ENCODE measurements at places on chromosomes 1 and 21.

DNA sequence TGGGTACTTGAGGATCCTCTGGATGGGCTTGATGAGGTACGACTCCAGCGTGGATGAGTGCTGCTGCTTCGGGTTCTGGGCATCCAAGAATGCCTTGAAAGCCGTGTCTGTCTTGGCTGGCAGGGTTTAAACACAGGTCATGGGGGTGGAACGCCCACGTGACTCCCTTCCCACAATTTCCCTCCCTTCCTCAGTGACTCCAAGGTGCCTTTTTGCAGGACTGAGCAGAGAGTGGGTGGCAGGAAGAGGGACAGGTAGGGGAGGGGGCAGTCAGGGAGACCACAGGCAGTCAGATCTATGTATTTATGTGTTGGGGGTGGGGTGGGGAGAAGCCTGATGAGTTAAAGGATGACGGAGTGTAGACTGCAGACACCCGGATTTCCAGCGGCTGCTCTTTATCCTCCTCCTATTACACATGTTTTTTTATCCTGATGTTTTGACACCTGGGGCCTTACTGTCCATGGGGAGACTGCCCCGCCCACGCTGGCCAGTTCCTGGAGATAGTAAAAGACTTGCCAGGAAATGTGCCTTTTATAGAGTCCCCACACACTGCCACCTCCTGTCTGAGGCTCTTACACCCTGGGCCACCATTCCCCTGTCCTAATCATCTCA is 103.2 kb upstream of the KRTAP19-8 start:
- no peak for DNase-seq

GRCh38 chr1:10271869-10272268 is 61.5 kb downstream of the KIF1B start:
- no peak for DNase-seq

DNA sequence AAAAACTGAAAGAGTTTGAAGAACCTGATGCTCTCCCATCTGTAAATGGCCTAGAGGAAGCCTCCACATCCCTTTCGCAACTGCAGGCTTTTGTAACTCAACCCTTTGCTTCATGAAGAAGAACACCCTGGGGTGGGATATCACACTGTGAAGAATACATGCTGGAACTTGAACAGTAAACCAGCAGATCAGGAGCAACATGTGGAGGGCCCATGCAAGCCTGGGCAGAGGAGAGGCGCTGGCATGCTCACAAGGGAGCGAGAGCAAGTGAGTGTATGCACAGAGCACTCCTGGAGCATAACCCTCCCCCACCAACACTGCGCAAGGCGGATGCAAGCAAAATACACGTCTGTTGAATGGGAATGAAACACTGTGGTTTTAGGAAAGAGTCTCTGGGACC is 24.6 kb upstream of the SPAG17 start:
- DNase-seq = no peak

- no peak for DNase-seq
Measured at GRCh38 chr1:229716069-229716468, 90.0 kb downstream of the URB2 start.

GRCh38 chr1:43052322-43052721 is 93.7 kb upstream of the SLC2A1 start:
- no peak for DNase-seq

GRCh38 chr1:35269201-35269988 is 886 bp downstream of the ZMYM4 start:
- no peak for DNase-seq

DNA sequence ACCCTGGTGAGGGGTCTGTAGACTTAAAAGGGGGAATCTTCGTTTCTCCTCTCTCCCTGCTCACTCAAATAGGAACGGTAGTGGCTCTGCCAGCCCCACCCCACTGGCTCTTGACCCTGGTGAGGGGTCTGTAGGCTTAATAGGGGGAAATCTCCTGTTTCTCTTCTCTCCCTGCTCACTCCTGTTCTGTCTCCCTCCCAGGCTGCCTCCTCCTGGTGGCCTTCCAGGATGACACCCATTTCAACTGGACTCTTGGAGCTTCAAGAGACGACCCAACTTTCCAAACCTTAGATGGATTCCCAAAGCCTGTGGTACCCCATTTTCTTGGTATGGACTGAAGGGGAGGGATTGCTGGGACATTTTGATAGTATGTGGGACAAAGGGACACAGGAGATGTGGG is 1.4 kb upstream of the EPHB2 start:
- no peak for DNase-seq

- no peak for DNase-seq
Measured at GRCh38 chr21:14706712-14707510, 160.8 kb upstream of the SAMSN1 start.

GRCh38 chr1:58813361-58813760 is 29.5 kb upstream of the JUN start:
- DNase-seq = no peak

DNA sequence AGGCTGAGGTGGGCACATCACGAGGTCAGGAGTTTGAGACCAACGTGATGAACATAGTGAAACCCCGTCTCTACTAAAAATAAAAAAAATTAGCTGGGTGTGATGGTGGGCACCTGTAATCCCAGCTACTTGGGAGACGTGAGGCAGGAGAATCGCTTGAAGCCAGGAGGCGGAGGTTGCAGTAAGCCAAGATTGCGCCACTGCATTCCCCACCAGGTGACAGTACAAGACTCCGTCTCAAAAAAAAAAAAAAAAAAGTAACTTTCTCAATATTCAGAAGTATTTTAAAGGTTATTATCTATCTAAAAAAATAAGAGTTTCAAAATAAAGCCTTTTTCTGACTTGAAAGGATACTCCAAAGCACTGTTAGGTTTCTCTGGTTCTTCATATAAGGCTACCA is 5.9 kb downstream of the MYCBP start:
- no peak for DNase-seq

GRCh38 chr1:33225586-33225985 is 30.7 kb upstream of the ZNF362 start:
- no peak for DNase-seq

GRCh38 chr21:26057477-26058170 is 112.9 kb downstream of the APP start:
- no peak for DNase-seq

DNA sequence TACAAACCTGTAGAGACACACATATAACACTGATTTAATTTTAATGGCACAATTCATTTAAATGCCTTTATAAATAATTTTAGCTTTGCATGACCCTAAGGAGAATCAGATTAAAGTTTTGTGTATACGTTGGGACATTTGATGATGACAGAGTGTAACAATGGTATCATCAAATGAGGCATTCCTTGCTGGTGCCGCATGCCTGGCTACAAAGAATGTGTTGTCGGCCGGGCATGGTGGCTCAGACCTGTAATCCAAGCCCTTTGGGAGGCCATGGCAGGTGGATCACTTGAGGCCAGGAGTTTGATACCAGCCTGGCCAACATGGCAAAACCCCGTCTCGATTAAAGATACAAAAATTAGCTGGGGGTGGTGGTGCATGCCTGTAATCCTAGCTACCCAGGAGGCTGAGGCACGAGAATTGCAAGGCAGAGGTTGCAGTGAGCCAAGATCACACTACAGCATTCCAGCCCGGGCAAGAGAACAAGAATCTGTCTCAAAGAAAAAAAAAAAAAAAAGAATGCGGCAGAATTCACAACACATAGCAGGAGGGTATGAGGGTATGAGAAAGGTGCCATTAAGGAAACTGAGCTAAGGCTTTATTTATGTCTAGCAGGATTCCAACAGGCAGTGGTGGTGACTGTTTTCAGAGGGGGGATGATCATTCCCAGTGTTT is 58.9 kb downstream of the PTPN14 start:
- no peak for DNase-seq

GRCh38 chr1:66166753-66167152 is 367.2 kb upstream of the SGIP1 start:
- no peak for DNase-seq

DNA sequence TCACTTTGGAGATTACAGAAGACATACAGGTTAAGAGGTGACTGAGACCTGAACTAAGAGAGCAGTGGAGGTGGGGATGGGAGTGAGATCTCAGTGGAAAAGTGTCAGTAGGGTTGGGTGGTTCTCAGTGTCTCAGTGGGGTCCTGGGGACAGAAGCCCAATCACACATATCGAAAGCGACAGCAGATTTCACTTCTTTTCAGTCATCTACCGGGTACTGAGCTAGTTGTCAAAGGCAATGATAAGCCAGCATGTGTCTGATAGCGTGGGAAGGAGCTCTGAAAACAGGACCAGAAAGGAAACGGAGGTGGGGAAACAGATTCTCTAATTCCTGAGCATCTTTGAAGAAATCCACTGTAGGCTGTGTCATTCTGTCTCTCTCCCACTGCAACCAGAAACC is 59.5 kb downstream of the RHOU start:
- DNase-seq = no peak

- no peak for DNase-seq
Measured at GRCh38 chr21:14762327-14762726, 216.2 kb upstream of the SAMSN1 start.

DNA sequence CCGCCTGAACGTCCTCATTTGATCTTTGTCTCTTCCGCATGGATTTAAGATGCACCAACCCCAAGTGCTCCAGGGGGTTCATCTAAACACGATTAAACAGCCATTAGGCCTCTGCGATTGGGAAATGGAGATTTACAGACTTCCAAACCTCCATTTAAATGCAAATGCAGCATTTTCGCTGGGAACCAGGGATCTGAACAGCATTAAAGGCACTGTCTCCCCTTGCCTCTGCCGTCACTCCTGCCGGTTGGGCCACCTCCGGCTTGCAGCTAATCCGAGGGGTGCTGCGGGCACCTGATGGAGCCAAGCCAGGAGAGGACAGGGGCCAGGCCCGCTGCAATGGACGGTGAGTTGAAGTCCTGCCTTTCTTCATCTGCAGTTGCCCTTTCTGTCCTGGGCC is 70.3 kb upstream of the KLHDC7A start:
- DNase-seq = no peak

DNA sequence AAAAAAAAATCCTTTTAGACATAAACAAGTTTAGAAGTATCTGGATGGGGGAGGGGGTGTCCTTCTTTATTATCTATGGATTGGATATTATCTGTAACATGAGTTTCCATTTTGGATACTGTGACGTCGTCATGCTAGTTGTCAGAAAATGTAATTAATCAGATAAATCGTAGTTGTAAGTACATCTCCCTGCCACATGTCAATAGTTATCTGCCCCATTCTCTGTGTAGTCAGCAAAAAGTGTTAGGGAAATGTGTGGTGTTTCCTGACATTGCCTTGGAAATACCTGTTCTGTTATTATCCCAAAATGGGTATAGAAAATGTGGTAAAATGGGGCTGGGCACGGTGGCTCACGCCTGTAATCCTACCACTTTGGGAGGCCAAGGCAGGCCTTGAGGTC is 24.6 kb upstream of the SDE2 start:
- no peak for DNase-seq

- no peak for DNase-seq
Measured at GRCh38 chr1:1434824-1435105, 725 bp upstream of the VWA1 start.

DNA sequence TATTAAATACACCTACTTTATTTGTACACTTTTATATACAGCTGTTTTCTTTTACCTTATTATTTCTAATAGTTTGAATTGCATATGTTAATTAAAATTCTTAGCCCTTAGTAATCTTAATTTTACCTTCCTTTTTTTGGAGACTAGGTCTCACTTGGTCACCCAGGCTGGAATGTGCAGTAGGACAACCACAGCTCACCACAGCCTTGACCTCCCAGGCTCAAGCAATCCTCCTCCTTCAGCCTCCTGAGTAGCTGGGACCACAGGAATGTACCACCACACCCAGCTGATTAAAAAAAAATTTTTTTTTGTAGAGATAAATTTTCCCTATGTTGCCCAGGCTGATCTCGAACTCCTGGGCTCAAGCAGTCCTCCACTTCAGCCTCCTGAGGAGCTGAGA is 15.0 kb upstream of the SDC3 start:
- no peak for DNase-seq

DNA sequence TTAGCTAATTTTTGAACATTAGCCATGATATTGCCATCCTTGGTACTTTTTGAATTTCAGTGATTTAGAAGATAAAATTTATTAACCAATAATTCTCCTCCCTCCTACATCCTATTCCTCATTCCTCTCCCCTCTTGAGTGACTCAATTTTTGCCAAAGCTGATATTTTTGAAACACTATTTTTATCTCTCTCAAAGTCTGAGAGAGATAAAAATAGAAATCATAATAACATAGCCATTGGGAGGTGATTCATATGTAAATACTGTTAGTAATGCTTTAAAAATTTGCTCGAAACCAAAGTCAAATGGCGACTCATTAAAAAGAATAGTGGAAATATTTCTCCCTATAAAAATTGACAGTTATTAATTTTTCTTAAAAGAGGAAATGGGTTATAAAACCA is 97.4 kb downstream of the PATJ start:
- no peak for DNase-seq

DNA sequence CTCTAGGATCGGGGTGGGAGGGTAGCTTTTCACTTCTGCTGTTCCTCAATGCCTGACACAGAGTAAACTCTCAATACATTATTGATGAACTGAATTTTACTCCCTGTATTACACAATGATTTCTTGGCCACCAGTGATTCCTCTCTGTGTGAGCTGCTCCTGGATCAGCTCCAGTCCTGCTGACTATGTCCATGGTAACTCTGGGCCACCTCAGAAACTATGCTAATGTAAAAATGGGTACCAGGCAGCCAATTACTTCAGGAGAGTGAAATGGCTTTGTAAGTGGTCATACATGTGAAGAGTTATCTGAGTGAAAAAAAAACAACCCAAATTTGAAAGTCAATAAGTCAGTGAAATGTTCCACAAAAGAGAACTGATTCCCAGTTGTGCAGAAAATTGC is 311.0 kb downstream of the KCNH1 start:
- DNase-seq = no peak

DNA sequence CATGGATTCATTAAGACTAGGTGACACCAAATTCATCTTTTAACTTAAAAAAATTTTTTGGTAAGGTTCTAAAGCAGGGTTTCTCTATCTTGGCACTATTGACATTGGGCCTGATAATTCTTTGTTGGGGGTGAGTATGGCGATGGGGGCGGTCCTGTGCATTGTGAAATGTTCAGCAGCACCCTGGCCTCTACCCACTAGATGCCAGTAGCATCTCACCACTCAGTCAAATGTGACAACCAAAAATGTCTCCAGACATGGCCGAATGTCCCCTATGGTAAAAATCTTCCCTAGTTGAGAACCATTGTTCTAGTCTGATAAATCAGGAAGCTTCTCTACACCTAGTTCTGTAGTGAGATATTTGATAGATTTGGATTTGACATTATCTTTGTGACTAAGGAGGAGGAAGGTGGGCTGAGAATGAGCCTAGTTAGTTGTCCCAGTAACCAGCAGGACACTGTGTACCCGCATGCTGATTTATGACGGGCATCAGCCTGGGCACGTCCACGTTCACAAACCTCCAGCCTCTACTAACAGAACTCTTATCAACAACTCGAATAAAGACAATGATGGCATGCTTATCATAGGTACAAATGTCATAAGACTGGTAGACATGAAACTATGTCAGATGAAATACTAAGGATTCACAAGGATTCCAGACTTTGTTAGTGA is 104.6 kb downstream of the KCND3 start:
- DNase-seq = no peak

GRCh38 chr1:219247441-219247840 is 73.8 kb downstream of the LYPLAL1 start:
- DNase-seq = no peak

GRCh38 chr1:66326867-66327266 is 207.1 kb upstream of the SGIP1 start:
- DNase-seq = no peak

- DNase-seq = no peak
Measured at GRCh38 chr1:214493126-214493796, 58.1 kb downstream of the PTPN14 start.

- no peak for DNase-seq
Measured at GRCh38 chr1:67645495-67646144, 39.4 kb upstream of the GADD45A start.

Measured in posterior cingulate gyrus (tissue), 11 donors.